Activated naive CD8-positive, alpha-beta T cell treated with anti-CD3 and anti-CD28 coated beads, Interleukin-2, amount 10 ng/mL, durations not matched to agents 7 days and 5 days (primary cell): ENCODE measurements at places on chromosomes 3 and 15. TPM values are rescaled to one million over a fixed set of nuclear protein-coding genes. Genes with fewer than 3 reads are reported as not detected.
A peak's percentile ranks its signal among the peaks of the same experiment; 100 is the strongest.

The ST3GAL6 gene
- 0.62 TPM for total RNA-seq

The GOLGA6D gene
- not detected for total RNA-seq

DNA sequence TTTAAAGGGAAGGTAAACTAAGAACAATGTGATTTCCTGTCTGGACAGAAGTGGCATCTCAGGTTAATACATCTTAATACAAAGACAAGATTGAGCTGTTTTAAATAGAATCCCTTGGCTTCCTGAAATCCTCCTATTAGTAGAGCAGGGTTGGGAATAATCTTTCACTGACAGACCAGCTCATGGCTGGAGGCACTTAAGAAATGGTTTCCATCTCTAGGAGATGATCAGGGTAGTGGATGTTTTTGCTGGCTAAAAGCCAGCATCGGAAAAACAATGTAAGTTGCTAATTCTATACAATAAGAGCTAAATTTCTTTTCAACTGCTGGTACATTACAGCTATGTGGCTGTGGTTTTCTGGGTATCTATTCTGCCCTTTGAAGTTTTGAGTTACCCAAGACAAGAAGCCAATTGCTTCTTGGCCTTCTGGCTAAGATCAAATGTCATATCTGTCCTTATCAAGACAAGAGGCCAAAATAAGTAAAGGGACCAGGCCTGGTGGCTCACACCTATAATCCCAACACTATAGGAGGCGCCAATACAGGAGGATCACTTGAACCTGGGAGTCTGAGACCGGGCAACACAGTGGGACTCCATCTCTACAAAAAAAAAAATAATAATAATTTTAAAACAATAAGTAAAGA lies 49.6 kb downstream of the SHQ1 start:
- peaks cover 6% of the 10 kb centered on the region for H3K4me1 ChIP-seq
- H3K27me3 ChIP-seq, result no peaks in the 10 kb centered on the region
- no peak overlapping the region for H3K27ac ChIP-seq
- peaks cover 39% of the 10 kb centered on the region for H3K36me3 ChIP-seq
- H3K4me3 ChIP-seq, result no peak overlapping the region

GRCh38 chr15:34101366-34102174 lies at the start of the genes EMC7 and PGBD4:
TSS of gene EMC7 (minus strand) at chr15:34101862. CDS start at chr15:34101839, 23 bp downstream.
TSS of gene PGBD4 (plus strand) at chr15:34102083. CDS start at chr15:34102532, 449 bp downstream.
- DNase-seq, result peak; percentile 99
- H3K27me3 ChIP-seq, result no peaks in the 10 kb centered on the region

DNA sequence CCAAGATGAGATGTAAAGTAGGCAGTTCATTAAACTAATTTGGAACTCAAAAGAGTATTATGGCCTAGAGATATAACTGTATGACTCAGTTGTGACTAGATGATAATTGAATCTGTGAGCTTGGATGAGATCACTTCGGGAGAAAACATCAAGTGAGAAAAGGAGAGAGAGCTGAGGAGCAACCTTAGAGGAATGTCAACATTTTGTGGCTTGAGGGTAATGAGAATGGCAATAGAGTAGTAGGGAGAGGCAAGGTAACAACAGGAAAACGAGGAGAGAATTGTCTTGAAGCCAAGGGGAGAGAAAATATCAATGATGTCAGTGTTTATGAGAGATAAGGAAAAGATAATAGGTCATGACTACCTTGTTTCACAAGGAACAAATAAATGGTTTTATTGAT lies 580.2 kb downstream of the NLGN1 start:
- no peaks in the 10 kb centered on the region for H3K4me1 ChIP-seq
- no peak for DNase-seq
- H3K27me3 ChIP-seq, result no peaks in the 10 kb centered on the region
- H3K36me3 ChIP-seq, result no peaks in the 10 kb centered on the region
- no peak overlapping the region for H3K4me3 ChIP-seq

- no peaks in the 10 kb centered on the region for H3K27me3 ChIP-seq
- no peak for DNase-seq
- H3K27ac ChIP-seq, result no peak overlapping the region
Observed at GRCh38 chr3:119360736-119361462, 66.7 kb downstream of the ARHGAP31 start.
